ENCODE measurements at places on chromosomes 6 and 20.

DNA sequence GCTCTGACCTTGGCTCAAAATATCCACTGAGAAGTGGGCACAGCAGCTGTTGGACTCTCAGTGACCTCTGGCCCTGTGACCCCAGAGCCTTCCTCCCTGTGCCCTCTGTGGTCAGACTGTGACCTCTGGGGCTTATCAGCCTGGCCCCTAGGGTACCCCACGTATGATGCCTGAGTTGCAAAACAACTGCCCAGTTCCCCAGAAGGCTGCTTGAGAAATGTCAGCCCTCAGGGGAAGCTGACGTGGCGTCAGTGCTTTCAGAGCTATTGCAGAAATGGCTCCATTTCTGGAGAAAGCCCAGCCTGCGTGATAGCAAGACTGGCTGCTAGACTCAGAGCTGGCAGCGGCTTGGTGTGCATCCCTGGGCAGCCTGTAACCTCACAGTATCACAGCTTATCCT, 31.5 kb upstream of the TGM2 start:
- DNase-seq: no peak

- DNase-seq: no peak
Observed at GRCh38 chr6:31031095-31031494, 20.8 kb downstream of the MUC22 start.

GRCh38 chr6:5998711-5999687, 7.7 kb downstream of the NRN1 start:
- no peak for DNase-seq

DNA sequence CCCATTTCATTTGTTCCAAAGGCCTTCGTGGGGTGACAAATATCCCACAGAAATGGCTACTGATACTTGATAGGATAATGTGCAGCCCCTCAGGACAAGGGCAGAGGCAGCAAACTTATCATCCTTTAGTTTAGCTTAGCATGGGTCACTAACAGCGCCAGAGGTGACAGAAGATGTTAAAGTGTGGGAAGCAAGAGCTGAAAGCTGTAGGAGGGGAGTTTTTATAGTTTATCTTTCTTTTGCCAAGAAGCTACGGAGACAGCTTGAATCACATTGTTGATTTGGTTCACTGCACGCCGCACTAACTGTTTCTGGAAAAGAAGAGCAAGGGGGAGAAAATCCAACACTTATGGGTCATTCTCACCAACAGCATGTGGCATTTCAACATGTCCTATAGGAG, 773.9 kb upstream of the MMS22L start:
- DNase-seq: no peak

DNA sequence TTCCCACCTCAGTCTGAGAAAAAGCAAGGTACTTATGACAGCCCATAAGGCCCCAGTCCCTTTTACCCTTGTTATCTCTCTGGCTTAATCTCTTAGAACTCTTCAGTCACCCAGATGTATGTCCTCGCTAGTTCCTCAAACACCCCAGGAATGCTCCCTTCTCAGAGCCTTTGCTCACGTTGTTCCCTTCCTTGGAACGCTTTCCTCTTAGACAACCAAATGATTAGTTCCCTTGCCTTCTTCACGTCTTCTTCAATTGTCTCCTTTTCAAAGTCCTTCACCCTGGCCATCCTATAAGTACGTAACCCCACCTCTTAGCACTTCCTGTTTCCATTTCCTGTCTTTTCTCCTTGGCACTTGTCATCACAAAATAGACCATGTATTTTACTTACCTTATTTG, 1.1 kb upstream of the APOBEC2 start:
- DNase-seq: no peak

GRCh38 chr20:64107736-64108457, 532 bp upstream of the NPBWR2 start:
- no peak for DNase-seq

GRCh38 chr6:3188262-3188661, 30.9 kb upstream of the TUBB2A start:
- DNase-seq: no peak

DNA sequence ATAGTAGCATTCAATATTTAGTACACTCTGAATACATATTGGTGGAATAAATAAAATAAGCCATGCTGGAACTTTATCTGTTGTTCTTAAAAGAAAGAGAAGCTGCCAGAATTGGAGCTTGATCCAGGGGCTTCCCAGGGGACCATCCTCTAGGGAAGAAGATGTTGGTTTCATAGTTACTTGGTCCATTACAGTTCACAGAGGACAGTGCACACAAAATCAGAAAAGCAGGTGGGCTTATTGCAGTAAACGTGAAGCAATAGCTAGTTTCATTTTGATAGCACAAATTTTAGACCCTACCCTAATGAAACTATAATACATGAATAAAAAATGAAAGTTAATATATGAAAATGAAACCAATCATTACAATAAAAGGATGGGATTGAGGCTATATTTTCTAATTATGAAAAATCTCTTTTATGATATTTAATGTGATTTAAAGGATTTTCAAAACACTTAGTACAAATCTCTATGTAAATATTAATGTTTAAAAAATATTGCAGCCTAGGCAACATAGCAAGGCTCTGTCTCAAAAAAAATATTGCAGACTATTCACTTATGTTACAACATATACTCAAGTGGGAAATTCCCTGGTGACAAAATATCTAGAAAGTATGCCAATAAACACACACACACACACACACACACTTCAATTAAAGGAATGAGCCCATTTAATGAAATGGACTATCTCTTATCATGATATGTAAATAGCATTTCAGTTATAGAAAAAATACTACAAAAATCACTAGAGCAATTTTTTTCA, 227.0 kb upstream of the MARCKS start:
- no peak for DNase-seq

DNA sequence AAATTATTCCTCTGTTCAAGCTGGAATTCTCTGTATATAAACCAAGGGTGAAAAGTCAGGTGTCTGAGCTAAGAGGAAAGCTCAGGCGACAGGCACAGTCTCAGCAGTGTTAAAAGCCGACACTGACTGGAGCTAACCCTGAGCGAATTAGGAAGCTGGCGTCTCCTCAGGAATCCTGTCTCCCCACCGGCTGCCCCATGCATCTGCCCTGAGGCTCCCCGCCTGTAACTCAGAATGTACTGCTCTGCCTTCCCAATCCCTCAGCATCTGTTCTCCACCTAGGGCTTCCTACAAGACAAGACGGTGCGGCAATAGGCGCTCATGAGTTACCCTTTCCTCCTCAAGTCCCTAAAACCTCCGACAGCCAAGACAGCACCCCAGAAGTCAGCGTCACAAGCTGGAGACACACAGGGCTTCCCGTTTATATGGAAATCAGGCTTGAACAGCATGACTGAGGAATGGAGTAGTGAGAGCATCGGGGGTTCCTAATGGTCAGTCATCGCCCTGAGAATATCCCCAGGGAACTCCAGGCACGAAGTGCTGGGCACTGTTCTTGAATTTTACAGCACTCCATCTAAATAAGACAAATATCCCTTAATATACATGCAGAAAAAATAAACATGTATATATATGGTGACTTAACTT, 33.5 kb downstream of the WDR27 start:
- no peak for DNase-seq

DNA sequence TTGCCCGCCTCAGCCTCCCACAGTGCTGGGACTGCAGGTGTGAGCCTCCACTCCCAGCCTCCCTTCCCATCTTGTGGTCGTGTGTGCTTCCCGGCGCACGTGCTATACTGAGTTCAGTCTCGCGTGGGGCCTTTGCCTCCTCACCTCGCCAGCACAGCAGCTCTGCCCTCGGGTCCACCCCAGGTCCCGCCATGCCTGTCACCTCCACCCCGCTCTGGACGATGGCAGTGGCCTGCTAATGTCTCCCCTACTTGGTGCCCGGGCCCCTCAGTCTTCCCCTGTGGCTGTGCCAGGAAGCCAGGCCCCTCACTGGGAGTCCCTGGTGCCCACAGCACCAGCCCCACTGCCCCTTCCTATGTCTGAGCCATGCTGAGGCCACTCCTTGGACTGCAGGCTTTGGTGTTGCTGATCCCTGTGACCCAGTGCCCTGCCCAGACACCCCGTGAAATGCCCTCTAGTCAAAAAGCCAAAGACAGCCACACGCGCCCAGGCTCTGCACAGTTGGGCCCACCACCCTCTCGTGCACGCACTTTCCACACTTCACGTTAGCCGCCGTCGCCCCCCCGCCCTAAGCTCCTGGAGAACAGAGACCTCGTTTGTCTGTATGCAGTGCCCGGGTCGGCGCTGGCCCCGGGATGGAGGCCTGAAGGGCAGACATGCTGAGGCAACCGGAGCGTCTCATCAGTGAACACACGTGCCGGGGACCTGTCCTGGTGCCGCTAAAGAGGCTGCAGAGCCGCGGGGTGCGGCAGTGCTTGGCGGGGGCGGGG, 14.3 kb downstream of the HRH3 start:
- no peak for DNase-seq

DNA sequence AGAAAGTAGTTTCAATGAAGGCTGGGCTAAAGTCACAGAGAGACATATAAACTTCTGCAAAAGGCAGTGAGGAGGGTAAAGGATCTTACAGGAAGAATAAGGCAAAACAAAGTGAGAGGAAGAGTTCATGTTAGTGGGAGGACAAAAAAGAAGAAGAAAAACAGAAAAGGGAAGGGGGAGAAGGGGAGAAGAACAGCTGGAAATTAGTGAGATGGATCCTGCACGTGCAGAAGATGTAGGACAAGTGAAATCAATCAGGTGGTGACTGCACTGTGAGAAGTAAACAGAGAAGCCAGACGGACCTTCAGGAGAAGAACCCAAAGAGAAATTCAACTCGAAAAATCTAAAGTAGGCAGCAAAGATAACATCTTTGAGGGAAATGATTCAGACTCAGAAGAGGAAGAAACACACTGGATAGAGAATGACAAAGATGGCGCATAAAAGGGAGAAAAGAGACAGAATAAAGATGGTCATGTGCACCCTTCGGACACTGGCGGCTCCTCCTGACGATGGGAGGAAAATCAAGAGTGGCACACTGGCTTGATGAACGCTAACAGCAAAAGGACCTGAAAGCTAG, 105.9 kb downstream of the MYB start:
- no peak for DNase-seq

DNA sequence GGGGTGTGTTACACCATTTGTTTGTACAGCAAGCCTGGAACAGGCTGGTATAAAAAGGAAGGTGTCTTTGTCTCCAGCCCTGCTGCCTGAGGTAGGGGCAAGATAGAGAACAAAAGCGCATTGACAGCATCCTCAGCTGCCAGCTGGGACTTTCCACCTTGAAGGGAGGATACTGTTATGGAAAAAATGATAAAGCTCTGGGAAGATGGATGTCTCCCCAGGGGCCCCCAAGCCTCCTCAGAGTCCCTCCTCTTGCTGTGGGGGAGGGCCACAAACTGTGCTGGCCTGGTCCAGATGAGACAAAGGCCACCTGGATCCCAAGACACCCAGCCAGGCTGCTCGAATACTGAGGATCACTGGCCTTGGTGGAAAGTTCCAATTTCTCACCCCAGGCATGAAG, 13.0 kb downstream of the REM1 start:
- DNase-seq: no peak

DNA sequence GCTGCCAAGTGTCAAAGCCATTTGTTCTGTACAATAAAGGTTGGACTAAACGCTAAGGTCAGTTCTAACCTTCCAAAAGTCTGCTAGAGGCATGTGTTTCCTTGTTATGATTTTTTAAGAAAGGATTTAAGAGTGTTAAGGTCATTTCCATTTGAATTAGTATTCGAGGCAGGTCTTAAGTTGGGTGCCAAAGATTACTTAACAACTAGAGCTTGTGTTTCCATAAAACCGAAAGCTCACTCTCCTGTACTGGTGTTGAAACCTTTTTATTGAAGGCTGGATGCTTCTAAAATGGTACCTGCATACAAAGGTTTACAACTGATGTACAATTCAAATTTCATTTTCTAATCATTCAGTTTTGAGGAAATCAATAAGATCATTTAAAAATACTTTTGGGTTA, 82.4 kb downstream of the RNF144B start:
- no peak for DNase-seq

DNA sequence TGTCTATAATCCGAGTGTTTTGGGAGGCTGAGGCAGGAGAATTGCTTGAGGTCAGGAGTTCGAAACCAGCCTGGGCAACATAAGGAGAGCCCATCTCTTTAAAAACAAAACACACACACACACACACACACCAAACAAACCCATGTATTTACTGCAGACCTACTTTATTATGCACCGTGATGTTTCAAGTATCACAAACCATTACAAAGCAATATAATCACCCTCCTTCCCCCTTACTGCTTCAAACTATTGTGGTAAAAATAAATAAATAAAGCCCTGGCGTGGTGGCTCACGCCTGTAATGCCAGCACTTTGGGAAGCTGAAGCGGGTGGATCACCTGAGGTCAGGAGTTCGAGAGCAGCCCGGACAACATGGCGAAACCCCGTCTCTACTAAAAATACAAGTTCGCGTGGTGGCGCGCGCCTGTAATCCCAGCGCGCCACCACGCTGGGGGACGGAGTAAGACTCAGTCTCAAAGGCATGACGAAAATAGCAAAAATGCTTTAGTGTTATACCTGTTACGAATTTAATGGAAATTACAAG, 1.5 kb downstream of the TBCC start:
- no peak for DNase-seq

GRCh38 chr6:6816716-6817115, 228.2 kb downstream of the LY86 start:
- no peak for DNase-seq

DNA sequence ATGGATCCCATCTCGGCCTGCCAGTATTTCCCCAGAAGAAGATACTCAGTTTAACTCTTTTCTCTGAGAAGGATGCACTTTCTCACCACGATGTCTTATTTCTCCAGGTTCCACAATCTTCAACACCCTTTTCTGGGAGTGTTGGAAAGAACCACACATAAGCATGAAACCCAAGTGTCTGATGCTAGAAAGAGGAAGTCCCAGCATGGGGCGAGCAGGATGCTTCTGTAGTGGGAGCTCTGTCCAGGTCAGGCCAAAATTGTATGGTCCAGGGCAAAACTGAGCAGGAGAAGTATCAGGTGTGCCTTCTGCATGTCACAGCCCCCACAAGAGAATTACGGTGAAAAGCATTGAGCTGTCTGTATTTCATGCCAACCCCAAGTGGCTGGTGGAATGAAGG, 11.0 kb downstream of the TREM1 start:
- DNase-seq: no peak

GRCh38 chr20:58586565-58587093, 64.5 kb upstream of the STX16 start:
- no peak for DNase-seq
